CD4-positive, alpha-beta T cell (primary cell): ENCODE measurements at places on chromosomes 16 and 17. TPM values are rescaled to one million over a fixed set of nuclear protein-coding genes. Genes with fewer than 3 reads are reported as not detected.

Gene GRAP
- 20.1 TPM for total RNA-seq

Gene SLX1A
- 28.0 TPM for total RNA-seq

Gene MIS12
- total RNA-seq, result 19.2 TPM

Gene PYY
- not detected for total RNA-seq

Gene CDH15
- total RNA-seq, result not detected

Gene CCL7
- not detected for total RNA-seq

Gene ZNF207
- 262 TPM for total RNA-seq

Gene OR1F1
- not detected for total RNA-seq

Gene SLFN12
- total RNA-seq, result 1.3 TPM

Gene KRT9
- not detected for total RNA-seq

Gene ABCA8
- not detected for total RNA-seq

Gene ODAD4
- total RNA-seq, result 2.2 TPM

Gene PRKCB
- total RNA-seq, result 64.7 TPM

Gene ZNF423
- total RNA-seq, result not detected

Gene SLC5A10
- not detected for total RNA-seq

Gene RAB34
- total RNA-seq, result 20.7 TPM

Gene ACSM2A
- total RNA-seq, result not detected

Gene QRICH2
- total RNA-seq, result 1.8 TPM

Gene KRT12
- not detected for total RNA-seq

Gene ENPP7
- not detected for total RNA-seq

Gene C16orf54
- 250 TPM for total RNA-seq

Gene KRT23
- not detected for total RNA-seq

Gene HIGD1B
- not detected for total RNA-seq

Gene AHSP
- total RNA-seq, result not detected

Gene AGRP
- not detected for total RNA-seq

Gene TMED6
- total RNA-seq, result 1.5 TPM

Gene CMTM2
- total RNA-seq, result not detected

Gene FN3K
- 4.9 TPM for total RNA-seq

Gene HP
- total RNA-seq, result not detected

Gene ZACN
- 0.69 TPM for total RNA-seq

Gene ABCC12
- not detected for total RNA-seq
